ENCODE measurements at places on chromosomes 5 and 9.

- no peak for DNase-seq
Observed at GRCh38 chr9:70594386-70594944, 180.0 kb upstream of the KLF9 start.

GRCh38 chr5:136516637-136517036 lies 151.3 kb upstream of the TRPC7 start:
- DNase-seq: no peak

GRCh38 chr5:148060881-148061280 lies 2.9 kb upstream of the SPINK5 start:
- DNase-seq: no peak

- no peak for DNase-seq
Observed at GRCh38 chr5:135565725-135566421, 12.9 kb downstream of the CXCL14 start.

DNA sequence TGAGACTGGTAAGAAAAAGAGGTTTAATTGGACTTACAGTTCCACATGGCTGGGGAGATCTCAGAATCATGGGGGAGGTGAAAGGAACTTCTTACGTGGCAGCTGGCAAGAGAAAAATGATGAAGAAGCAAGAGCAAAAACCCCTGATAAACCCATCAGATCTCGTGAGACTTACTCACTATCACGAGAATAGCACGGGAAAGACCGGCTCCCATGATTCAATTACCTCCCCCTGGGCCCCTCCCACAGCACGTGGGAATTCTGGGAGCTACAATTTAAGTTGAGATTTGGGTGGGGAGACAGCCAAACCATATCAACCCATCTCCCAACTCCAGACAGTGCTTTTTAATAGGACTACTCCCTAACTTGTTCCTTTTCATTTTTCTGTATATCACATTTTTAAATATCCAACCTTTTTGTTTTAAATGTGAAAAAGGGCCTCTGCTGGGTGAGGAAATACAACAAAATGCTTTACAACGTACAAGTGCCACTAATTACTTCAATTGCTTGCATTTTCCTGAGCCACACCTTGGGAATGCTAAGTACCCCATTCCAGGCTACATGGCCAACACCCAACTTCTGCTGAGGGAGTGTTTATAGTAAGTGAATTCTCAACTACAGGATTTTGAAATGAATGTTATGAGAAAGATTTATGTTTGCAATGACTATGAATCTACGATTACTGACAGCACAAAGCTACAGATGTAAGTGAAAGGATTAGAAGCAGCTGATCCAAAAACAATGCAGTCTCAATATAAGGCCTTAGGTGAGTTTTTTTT lies 294.1 kb upstream of the CD180 start:
- DNase-seq: no peak

DNA sequence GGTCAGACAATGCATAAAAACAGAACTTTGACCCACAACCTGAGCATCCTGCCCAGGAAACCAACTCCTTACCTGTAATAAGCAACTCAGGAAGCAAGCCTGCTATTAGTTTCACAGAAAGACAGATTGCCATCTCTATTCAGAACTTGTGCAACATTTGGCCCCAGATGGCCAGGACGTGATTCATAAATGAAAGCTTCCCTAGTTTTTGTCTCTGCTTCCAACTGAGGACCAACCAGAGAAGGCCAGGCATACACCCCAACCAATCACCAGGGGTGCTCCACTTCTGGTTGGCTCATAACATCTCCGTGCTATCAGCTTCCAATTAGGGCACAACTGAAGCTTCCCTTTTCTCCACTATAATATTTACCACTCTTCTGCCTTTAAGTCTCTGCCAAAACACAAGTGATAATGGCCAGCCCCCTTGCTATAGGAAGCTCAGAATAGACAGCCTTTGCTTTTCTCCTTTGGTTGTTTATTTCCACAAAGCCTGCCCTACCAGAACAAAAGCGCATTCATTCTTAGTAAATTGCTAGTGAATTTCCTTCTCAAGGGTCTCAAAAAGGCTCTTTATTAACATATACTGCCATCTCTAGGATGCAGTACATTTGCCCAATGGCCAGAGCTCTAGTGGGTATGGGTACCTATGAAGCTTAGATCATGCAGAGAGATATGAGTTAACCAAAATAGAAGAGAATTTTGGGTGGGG lies 289.7 kb upstream of the DAP start:
- no peak for DNase-seq

GRCh38 chr5:54632131-54632701 lies 114.7 kb downstream of the SNX18 start:
- DNase-seq: no peak

- DNase-seq: no peak
Observed at GRCh38 chr5:90747175-90747574, 188.6 kb downstream of the ADGRV1 start.

DNA sequence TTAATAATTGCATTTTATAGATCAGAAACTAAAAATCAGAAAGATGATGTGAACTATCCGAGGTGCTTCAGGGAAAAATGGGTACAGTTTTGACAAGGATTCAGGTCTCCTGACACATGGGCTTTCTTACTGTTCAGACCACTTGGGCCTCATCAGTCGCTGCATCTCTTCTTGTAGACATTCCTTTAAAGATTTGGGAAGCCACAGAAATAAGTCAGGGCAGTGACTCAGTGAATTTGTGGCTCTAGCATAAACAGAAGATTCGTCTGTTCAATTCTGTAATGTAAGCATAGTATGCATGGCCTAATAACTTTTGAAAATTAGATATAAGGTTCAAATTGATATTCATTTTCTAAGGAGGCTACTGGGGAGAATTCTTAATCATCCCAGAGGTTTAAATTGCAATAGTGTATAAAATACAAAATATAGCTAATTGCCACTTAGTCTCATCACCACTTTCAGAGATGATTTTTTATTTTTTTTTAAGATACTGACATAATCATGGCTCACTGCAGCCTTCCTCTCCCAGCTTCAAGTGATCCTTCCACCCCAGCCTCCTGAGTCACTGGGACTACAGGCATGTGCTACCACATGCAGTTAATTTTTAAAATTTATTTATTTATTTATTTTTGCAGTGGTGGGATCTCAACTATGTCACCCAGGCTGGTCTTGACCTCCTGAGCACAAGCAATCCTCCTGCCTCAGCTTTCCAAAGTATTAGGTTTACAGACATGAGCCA lies 48.9 kb downstream of the RASEF start:
- DNase-seq: no peak

GRCh38 chr5:98432378-98432777 lies 341.1 kb upstream of the RGMB start:
- DNase-seq: no peak

GRCh38 chr9:18256568-18256967 lies 217.4 kb upstream of the ADAMTSL1 start:
- DNase-seq: no peak

GRCh38 chr5:99068944-99069650 lies 140.3 kb upstream of the CHD1 start:
- DNase-seq: no peak

- DNase-seq: peak; percentile 77
Observed at GRCh38 chr9:34574571-34574970, 15.0 kb downstream of the CNTFR start.
